ENCODE measurements at places on chromosomes 6 and 20.

GRCh38 chr20:20896606-20897005, 184.2 kb upstream of the RALGAPA2 start:
- DNase-seq: no peak

- DNase-seq: no peak
Observed at GRCh38 chr6:38034274-38034914, 214.9 kb downstream of the ZFAND3 start.

DNA sequence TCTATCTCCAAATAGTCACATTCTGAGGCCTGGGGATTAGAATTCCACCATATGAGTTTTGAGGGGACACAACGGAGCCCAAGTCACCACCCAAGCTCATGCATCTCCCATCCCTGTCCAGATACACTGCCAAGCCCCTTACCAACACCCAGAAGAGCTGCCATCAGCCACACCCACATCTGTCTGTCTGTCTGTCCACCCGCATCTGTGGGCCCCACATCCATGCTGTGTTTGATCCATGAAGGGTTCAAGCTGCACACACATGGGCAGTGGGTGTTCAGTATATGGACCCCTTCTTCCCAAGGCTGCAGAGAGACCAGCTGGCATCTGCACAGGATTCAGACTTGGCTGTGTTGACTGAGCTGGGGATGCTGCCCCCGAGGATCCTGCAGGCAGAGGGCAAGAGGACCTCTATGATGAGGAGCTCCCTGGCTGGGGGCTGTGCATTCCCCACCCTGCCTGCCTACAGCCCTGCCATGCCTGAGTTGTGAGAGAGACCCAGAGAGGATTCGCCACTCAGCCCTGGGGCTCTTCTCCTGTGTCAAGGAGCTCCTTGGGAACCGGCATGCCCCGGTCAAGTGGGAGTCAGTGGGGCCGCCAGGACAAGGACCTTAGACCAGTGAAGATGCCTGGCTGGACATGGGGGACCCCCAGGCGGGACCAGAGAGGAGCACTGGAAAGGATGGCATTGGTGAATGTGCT, 206.4 kb downstream of the SYNDIG1 start:
- no peak for DNase-seq

DNA sequence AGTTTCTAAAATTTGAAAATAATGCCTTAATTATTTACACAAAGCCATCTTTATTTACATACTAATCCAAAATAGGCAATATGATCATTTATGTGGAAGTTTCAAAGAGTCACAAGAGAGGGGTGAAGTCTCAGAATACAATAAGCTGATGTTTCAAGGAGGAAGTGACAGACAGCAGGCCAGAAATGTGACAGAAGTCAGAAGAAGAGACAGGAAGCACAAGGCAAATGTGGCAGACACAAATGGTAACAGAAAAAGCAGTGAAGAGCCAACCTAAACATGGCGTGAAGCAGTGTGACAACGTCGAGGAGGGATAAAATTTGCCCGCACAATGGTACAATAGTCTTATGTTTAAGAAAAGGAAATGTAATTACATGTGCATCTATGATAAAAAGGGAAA, 59.8 kb downstream of the SHPRH start:
- no peak for DNase-seq

- no peak for DNase-seq
Observed at GRCh38 chr20:13610184-13610583, 28.5 kb downstream of the TASP1 start.

DNA sequence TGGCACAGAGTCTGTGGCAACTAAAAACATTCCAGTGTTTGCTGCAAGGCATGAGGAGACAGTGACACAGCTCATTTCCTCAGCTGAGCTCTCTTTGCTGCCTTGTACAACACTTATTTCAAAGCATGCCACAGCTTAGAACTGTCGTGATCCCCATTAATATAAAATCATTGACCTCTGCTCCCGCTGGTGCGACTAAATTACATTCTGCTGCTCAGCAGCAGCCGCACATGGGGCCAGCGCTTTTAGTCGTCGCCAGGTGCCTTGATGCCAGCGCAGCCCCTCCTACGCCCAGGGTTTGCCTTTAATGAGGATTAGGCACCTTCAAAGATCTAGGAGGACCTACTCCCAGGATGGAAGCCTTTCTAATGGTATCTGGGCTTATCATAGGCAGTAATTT, 717.9 kb upstream of the POU3F2 start:
- no peak for DNase-seq

DNA sequence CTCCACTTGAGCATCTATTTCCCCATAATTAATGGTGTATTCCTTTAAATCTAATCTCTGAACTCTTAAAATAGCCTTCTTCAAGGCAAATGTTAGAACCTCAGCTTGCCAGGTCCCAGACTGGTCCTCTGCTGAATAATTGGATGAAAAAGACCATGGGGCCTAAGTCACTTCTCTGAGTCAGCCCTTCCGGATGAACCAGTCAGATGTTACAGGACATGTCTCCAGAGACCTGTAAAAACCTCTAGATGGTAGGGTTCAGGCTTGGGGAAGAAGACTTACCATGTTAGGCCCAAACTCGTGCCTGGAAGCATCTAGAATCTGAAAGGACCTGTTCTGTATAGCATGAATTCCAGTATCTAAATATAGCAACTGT, 97.3 kb downstream of the CDKAL1 start:
- DNase-seq: no peak

DNA sequence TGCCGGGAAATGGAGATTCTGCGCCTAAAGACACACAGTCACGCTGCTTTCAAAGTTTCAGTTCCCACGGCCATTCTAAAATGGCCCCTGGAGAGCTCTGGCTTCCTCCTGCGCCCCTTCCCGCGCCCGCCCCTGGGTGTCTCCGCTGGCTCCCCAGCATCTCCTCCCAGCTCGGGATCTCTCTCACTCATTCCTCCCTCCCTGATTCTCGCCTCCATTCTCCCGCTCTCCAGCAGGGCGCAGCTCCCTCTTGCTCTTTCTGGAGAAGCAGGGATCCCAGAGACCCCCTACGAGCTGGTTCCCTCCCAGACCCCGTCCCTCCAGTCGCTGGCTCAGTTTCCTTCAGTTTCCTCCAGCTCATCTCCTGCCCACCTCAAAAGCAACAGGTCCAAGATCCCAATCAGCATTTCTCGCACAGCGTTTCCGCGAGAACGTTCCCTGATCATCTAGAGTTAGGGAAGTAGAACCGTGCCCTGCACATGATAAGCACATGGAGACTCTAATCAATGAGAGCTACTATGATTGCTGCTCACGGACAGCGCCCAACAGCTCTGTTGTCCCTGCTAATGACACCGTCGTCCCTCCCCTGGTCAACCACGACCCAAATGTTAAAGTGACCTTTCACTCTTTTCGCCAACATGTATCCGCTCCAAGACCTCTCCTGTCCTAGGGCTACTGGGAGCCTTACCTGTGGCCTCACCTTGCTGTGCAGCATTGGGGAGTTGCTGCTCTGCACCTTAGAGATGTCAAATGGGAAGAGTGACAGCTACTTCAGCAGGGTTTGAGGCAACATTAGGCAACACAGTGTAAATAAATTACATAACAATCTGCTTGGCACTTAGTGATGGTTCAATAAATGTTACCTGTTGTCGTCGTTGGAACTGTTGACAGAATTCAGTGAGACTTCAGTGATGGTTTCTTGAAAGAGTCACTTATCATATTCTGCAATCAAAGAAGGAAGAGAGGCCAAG, 218.5 kb upstream of the QKI start:
- no peak for DNase-seq

Measured in activated naive CD8-positive, alpha-beta T cell treated with anti-CD3 and anti-CD28 coated beads, Interleukin-2, amount 50 U/mL, for 16 hours (primary cell).